ENCODE measurements at places on chromosomes 5 and 9.

GRCh38 chr5:355379-355935, 33.9 kb downstream of the AHRR start:
- no peak for DNase-seq

DNA sequence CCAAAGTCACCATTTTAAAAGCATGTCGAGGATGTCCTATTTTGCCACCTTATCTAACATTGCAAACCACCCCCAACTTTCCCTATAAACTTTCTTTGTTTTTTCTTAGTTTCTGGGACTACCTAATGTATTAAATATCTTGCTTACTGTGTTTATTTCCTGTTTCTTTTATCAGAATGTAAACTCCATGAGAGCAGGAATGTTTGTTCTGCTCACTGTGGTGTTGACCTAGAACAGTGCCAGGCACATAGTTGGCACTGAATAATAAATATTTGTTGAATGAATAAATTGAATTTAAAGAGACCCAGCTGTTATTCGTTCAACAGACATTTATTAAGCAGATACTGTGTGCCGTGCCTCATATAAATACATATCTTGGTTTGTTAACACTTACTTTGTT, 35.2 kb downstream of the MACIR start:
- no peak for DNase-seq

DNA sequence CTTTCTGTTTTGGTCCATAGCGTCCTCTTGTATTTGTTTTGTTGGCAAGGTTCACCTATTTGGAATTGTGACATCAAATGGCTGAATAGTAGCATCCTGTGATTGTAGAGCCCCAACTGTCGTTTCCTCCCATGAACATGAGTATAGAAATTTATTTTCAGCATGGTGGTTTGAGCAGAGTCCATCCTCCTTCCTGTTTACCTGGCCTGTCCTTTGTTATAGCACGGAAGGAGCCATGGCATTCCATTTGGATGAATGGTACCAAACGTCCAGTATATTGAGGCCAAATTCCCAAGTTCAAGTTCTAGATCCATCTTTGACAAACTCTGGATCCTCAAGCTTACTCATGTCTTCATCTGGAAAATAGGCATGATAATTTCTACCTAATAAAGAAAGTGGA, 16.8 kb downstream of the RASGRF2 start:
- DNase-seq = no peak

DNA sequence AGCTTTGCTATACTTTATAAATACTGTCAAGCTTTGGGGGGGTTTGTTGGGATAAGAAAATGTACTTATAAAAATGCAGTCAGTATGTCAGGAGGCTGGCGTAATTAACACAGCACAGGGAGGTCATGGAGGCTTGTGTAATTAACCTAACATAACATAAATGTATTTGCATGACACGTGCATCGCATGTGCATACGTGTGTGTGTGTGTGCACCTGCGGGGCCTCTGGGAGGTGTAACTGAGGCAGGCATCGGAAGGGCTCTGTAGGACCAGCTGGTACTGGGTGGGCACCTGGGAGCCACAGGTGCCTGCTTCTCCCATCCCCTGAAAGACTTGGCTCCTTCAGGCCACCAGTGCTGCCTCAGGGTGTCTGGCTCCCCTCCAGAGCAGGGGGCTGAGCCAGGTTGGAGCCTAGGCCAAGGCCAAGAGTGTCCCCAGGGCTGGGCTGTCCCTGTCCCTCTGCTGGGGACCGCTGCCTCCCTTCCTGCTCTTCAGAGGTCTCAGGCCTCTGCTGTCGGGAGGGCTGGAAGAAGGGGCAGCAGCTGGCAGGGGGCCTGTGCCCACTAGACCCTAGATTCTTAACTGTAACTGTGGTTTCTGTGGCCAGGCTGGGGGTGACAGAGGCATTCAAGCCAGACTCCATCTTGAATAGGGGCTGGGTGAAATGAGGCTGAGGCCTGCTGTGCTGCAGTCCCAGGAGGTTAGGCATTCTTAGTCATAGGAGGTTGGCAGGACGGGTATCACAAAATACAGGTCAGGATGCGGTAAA, 9.0 kb downstream of the FCN2 start:
- no peak for DNase-seq

DNA sequence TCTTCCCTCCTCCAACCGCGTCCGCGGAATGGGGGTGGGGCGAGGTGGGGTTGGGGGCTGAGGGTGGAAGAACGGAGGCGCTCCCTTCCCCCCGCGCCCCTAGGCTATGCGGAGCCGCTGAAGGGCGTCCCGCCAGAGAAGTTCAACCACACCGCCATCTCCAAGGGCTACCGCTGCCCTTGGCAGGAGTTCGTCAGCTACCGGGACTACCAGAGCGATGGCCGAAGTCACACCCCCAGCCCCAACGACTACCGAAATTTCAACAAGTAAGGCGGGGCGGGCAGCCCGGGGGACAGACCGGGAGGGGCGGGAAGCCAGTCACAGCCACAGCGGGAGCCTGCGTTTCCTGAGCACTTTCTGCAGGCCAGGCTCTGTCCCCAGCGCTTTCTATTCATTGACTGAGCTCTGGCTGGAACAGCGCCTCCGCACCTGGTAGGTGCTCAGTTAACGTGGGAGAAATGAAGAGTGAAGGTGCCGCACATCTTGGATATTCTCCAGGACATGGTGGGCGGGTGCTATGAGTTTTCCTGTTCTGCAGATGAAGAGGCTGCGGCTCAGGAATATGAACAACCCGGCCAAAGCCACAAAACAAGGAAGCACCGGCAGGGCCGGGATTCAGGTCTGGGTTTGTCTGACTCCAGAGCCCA, 11.3 kb downstream of the MYOZ3 start:
- peak; percentile 56 for DNase-seq

GRCh38 chr9:129586245-129586644, 34.7 kb downstream of the C9orf50 start:
- DNase-seq = no peak

- DNase-seq = no peak
These were observed 47.8 kb upstream of the SNX2 start for GRCh38 chr5:122727112-122727541.

DNA sequence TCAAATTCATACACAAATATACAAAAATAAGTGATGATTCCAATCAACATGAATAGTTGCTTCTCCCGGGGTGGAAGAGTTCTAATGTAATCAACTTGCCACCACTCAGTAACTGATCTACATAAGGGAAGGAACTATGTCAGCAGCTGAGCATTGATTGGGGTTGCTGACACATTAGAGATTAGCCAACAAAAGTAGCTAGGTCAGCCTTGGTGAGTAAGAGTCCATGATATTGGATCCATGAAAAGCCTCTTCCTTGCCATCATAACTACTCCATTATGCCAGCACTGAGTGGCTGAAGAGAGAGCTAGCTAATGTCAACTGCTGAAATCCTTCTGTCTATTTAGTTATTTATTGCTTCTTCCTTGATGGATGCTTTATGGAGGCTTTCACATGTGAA, 309.8 kb downstream of the NFIB start:
- DNase-seq = no peak

DNA sequence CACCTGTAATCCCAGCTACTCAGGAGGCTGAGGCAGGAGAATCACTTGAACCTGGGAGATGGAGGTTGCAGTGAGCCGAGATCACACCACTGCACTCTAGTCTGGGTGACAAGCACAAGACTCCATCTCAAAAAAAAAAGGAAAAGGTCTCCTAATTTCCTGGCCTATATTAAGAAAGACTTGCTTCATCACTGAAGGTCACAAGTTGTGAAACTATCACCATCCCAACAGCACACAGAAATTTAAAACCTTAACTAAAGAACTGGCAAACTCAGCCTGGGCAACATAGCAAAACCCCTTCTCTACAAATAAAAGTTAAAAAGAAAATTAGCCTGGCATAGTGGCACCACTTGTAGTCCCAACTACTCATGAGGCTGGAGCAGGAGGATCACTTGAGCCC, 17.2 kb downstream of the FRMD3 start:
- DNase-seq = no peak

- DNase-seq = peak; percentile 22
These were observed 209.7 kb downstream of the GADD45G start for GRCh38 chr9:89814340-89815040.

- no peak for DNase-seq
These were observed 456 bp downstream of the ZNF79 start for GRCh38 chr9:127424676-127424999.

DNA sequence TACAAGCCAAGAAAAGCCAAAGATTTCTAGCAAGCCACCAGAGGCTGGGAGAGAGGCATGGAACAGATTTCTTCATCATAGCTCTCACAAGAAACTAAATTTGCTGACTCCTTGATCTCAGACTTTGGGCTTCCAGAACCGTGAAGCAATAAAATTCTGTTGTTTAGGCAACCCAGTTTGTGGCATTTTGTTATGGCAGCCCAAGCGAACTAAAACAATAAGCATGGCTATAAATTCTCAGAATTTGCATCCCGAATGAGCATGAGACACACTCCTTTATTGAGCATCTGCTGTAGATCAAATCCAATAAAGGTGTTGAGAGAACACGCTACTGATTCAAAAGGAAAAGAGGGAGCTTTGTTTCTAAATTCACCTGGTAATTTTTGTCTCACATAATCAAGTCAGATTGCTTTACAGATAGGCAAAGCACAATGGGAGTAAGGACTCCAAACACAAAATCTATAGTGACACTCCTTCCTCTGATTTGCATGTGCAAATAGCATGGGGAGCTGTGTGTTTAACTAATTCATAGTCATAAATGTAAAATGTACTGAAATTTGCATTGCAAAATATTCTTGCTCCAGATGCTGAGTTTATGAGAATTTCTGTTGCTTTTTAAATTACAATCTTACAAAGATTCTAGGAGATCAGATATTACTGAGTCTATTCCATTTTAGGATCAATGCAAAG, 308.7 kb downstream of the MED10 start:
- peak; percentile 50 for DNase-seq

DNA sequence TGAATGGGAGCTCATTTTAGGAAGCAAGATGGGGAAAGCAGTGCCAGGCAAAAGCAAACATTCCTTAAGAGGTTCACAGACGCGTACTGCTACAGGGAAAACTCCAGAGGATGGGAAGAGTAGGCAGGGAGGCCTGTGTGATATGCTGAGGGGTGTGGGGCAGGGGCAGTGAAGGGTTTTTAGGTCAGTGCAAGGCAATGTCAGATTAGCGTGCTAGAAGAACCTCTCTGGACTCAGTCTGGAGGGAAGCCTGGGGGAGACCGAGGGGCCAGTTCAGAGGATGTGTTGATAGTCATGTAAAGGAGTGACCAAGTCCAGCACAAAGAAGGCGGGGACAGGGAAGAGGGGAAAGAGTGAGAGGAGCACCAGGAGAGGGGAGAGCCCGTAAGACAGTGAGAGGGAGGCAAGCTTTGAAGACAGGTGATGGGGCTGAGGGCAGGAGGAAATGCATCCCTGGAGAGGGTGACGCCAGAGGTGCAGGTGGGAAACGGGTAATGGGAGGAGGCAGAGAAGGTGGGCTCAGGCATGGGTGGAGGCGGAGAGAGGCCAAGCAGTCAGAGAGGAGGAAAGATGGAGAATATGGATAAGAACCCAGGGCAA, 134.5 kb downstream of the MTX3 start:
- no peak for DNase-seq

GRCh38 chr5:1312993-1313833, 18.3 kb upstream of the TERT start:
- DNase-seq = no peak
